ENCODE measurements at places on chromosomes 7 and 10.

GRCh38 chr7:116614499-116615262, 57.3 kb upstream of the MET start:
- DNase-seq, result no peak

GRCh38 chr7:130387628-130388403, 7.5 kb downstream of the CPA1 start:
- no peak for DNase-seq

GRCh38 chr7:141076377-141076776, 2.5 kb downstream of the TMEM178B start:
- DNase-seq, result no peak

GRCh38 chr7:927031-927671, 27.3 kb downstream of the ADAP1 start:
- DNase-seq, result no peak

GRCh38 chr7:139675127-139676125, 102.4 kb downstream of the HIPK2 start:
- DNase-seq, result no peak

GRCh38 chr7:133052401-133052756, 29.5 kb downstream of the CHCHD3 start:
- no peak for DNase-seq

DNA sequence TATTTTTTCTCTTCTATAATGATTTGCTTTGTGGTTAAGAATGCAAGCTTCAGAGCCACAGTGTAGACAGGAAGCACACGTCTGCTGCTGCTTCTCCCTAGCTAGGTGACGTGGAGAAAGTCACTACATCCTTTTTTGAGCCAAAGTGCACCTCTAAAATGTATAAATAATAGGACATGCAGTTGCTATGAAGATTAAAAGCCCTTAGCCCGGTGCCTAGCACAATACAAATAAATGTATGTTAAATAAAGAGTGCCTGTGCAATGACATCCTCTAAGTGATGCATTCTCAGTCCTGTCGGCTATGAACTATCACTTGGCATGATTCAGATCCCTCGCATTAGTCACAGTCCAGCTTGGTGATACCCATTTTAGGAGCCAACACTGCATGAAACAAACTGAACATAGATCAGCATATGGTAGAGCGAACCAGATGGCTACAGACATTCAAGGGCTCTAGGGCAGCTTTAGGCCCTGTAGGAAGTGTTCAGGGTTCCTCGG, 4.8 kb upstream of the TRDMT1 start:
- no peak for DNase-seq

- DNase-seq, result no peak
Measured at GRCh38 chr10:123746061-123746460, 79.9 kb downstream of the GPR26 start.

- peak; percentile 49 for DNase-seq
Measured at GRCh38 chr10:135601-136464, 578 bp downstream of the ZMYND11 start.

DNA sequence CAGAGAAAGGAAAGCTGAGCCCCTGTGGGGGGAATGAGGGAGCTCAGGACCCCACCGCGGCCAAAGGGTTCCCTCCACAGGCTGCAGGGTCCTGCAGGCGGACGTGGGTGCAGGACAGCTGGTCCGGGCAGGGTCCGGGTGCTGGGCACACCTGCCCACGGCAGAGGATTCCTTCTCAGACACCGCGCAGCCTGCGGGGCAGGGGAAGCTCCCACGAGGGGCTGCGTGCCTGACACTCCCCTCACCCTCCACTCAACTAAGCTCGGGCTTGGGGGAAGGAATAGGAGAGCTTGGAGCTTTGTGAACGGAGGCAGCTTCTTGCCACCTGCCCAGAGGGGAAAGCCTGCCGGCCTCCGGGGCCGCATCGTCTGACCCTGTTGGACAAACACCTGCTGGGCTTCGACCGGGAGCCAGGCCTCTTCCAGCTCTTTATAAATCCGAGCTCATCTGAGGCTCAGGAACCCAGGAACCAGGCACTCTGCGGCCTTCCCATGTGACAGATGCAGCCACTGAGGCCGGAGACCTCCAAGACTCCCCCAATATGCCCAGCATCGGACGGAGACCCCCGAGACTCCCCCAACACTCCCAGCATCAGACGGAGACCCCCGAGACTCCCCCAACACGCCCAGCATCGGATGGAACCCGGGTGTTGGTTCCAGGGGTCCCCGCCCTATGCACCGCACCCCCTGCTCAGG, 97.3 kb downstream of the PDGFA start:
- DNase-seq, result no peak

DNA sequence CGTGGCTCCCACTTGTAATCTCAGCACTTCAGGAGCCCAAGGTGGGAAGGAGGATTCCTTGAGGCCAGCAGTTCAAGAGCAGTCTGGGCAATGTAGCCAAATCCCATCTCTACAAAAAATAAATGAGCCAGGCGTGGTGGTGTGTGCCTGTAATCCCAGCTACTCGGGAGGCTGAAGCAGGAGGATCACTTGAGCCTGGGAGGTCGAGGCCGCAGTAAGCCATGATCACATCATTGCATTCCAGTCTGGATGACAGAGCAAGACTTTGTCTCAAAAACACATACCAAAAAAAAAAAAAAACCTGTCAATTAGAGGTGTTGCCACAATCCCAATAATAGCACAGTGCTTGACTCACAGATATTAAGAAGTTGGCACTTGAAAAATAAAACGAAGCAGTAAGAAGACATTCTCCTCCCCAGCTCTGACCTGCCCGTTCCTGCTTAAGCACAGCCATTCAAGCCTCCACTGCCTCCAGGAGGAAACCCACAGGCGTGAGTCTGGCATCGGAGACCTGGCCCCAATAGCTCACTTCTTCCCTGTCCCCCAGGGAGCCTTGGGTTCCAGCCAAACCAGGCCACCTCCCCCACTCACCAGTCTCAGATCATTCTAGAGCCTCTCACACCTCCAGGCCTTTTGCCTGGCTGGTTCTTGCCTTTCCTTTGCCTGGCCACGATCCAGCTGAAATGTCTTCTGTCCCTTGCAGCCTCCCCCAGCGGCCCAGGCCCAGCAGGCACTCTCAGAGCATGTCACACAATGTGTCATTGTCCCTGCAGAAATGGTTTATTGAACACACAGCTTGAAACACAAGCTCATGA, 45.3 kb upstream of the GTF2I start:
- no peak for DNase-seq

GRCh38 chr7:141915565-141915964, 634 bp upstream of the OR9A4 start:
- no peak for DNase-seq

GRCh38 chr10:114283091-114283490, 44.0 kb downstream of the VWA2 start:
- no peak for DNase-seq

- no peak for DNase-seq
Measured at GRCh38 chr7:47405286-47405904, 176.5 kb downstream of the TNS3 start.

DNA sequence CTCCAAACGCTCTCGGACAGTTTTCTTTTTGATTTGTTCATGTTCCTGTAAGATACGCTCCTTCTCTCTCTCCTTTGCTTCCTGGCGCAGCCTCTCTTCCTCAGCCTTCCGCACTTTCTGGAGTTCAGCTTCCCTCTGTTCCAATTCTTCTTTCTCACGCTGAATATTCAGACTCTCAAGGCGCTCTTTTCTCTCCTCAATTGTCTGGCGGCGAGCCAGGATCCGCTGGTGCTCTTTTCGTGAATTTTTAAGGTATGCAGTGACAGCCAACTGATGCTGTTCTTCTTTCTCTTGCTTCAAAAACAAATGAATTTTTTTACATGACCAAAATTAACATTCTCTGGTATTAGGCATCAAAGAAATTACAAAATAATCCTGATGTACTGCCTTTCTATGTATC, 22.6 kb downstream of the EIF3A start:
- DNase-seq, result no peak

DNA sequence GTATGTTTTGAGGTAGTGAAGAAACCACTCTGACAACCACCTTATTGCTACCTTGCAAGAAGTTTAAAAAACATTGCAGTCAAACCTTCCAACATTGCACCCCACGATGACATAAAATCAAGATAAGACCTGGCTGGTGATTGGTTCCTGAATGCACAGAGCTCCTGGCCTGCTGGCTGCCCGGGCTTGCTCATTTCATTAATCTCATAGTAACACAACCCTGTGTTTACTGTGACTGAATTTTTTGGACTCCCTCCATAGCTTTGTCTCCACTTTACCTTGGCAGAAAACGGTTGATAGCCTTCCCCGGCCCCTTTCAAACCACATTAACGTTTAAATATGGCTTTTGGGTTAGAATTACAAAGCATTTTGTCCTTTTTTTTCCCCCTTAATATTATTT, 27.5 kb downstream of the VWA2 start:
- no peak for DNase-seq

DNA sequence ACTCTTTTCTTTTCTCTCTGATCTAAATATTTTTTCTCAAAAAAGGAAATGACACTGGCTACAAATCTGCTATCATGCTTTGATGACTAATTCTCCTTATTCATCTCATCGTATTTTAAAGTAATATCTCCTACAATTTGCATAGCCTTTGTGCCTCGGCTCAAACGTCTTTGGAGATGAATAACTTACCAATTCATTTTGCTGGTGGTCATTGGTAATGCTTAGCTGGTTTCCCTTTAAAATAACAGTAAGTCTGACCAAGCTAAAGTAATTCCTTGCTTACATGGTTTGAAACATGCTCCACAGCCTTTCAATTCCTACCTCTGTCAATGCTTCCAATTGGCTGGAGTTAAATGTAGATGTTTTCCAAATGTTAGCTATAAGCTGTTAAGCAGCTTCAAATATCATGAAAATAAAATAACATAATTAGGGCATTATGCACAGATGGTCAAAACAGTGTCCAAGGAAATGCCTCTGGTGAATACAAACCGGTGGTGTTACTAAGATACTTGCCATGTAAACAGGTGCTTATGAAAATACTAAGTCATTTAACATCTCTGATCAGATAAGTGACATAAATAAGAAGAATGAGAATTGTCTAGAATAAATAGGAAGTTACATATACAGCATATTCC, 435.0 kb downstream of the POM121L12 start:
- DNase-seq, result no peak

- no peak for DNase-seq
Measured at GRCh38 chr10:45468079-45468478, 94.1 kb downstream of the ALOX5 start.

- DNase-seq, result no peak
Measured at GRCh38 chr7:119007236-119007635, 782.7 kb downstream of the ANKRD7 start.

GRCh38 chr10:26446258-26446657, 8.1 kb downstream of the APBB1IP start:
- no peak for DNase-seq

DNA sequence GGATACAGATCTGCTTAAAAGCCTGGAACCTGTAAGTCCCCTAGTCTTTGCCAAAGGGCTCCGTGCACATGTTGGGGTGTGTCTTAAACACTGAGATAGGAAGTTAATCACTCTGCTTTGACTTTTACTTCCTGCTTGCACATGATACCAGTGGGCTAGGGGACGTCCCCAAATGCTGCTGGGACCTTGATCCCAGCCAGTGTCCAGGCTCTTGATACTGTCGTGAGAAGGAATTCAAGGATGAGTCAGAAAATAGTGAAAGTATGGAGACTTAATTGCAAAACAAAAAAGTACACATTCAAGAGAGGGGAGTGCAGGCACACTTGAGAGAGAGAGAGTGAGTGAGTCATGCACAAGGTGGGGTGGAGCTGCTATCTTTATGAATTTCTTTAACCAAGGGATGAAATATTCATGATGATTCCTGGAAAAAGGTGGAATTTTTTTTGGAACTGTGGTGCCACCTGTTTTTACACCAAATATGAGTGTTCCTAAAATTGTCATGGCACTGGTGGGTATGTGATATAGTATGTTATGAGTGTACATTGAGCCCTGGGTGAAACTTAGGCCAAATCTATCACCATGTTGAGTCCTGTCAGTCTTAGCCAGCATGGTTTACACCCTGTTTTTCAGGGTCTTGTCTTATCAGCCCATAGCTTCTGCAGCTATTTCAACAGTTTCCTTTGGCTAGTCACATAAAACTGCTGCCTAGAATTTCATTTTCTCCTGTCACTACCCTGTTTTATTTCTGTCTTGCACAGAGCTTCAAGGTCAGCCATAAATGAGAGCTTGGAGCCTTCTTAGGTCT, 88.3 kb upstream of the CYP26C1 start:
- DNase-seq, result no peak

DNA sequence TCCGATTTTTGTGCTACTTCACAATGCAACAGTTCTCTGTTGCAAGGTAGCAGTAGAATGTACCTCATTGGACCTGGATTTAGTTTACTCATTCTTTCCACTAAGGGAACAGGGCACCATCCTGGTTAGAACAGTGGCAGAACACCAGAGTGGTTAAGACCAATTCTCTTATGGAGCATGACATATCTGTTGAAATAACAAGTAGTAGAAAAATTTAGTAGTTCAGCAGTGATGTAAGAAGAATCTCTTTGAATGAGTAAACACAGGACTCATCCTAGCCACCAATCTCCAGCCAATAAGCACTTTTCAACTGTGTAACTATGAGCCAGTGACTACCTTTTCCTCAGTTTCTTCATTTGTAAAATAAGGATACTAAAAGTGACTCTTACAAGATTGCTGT, 2.4 kb downstream of the ANKRD22 start:
- DNase-seq, result no peak

DNA sequence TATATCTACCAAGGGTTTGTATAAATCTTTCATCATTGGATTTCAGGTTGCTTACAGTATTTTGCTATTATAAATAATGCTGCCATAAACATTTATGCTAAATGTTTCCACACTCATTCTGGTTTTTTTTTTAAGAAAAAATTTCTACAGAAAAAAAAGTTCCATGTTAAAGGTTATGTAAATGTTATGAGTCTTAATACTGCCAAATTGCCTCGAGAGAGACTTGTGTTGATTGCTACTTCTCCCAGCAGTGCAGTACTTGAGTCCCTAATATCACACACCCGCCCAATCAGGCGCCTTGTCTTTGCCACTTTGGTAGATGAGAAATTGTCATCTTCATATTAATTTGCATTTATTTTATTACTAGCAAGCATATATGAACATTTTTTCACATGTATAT, 96.7 kb upstream of the TMEM26 start:
- DNase-seq, result no peak

- DNase-seq, result no peak
Measured at GRCh38 chr7:44263326-44264082, 61.9 kb downstream of the CAMK2B start.

DNA sequence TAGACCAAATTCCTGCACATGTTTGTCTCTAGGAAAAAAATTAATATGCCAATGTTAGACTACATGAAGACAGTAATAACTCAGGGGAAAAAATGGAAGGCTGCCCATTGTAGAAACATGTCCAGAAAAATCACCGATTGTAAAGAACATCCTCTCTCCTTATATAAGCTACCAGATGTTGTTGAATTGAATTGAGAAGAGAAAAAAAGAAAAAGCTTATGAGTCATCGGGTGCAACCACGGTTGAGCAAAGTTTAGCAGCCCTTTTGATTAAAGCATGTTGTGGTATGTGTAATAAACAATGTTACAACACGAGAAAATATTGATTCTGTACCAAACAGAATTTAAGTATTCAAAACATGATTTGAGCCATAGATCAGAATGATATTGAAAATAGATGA, 102.3 kb upstream of the ARHGAP21 start:
- DNase-seq, result no peak

GRCh38 chr10:124157271-124157681, 63.9 kb upstream of the CHST15 start:
- DNase-seq, result no peak

- peak; percentile 20 for DNase-seq
Measured at GRCh38 chr7:105932835-105933477, 30.1 kb upstream of the CDHR3 start.
